ENCODE measurements at places on chromosomes 6 and 20. TPM values are rescaled to one million over a fixed set of nuclear protein-coding genes. Genes with fewer than 3 reads are reported as not detected.

- H3K27me3 ChIP-seq, result no peaks in the 10 kb centered on the region
- peak overlapping the region; percentile 75 for H3K4me3 ChIP-seq
- H3K4me1 ChIP-seq, result peaks cover 24% of the 10 kb centered on the region
- no peak for DNase-seq
- H3K36me3 ChIP-seq, result peaks cover 7% of the 10 kb centered on the region
- H3K27ac ChIP-seq, result peak overlapping the region; percentile 96
Measured at GRCh38 chr20:35771367-35771688, 487 bp upstream of the PHF20 start.

GRCh38 chr20:44135012-44135412, 52.0 kb downstream of the JPH2 start:
- H3K4me3 ChIP-seq, result no peak overlapping the region
- H3K4me1 ChIP-seq, result no peaks in the 10 kb centered on the region
- peak overlapping the region; percentile 19 for H3K27ac ChIP-seq
- H3K36me3 ChIP-seq, result no peaks in the 10 kb centered on the region

GRCh38 chr20:59813948-59814839, 119.2 kb downstream of the SYCP2 start:
- H3K4me3 ChIP-seq, result no peak overlapping the region
- H3K27me3 ChIP-seq, result peaks cover 5% of the 10 kb centered on the region
- H3K27ac ChIP-seq, result no peak overlapping the region
- no peaks in the 10 kb centered on the region for H3K4me1 ChIP-seq

DNA sequence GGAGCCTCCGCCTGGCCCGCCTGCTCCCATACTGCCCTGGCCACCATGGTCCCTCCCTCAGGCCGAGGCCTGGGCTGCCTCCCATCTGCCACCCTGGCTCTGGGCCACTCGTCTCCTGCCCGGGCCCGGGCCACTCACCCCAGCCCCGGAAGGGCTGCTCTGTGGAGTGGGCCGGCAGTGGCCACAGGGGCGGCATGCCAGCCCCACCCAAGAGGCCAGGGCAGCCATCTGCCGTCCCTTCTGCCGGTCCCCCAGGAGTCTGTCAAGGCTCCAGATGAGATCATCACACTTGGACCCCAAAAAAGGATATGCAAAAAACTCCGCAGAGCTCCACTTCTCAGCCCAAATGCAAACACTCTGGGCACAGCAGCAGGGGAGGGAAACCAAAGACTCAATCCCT, 23.8 kb upstream of the TLDC2 start:
- H3K36me3 ChIP-seq, result peaks cover 13% of the 10 kb centered on the region
- H3K27ac ChIP-seq, result no peak overlapping the region
- H3K27me3 ChIP-seq, result no peaks in the 10 kb centered on the region
- DNase-seq, result no peak
- no peak overlapping the region for H3K4me3 ChIP-seq

DNA sequence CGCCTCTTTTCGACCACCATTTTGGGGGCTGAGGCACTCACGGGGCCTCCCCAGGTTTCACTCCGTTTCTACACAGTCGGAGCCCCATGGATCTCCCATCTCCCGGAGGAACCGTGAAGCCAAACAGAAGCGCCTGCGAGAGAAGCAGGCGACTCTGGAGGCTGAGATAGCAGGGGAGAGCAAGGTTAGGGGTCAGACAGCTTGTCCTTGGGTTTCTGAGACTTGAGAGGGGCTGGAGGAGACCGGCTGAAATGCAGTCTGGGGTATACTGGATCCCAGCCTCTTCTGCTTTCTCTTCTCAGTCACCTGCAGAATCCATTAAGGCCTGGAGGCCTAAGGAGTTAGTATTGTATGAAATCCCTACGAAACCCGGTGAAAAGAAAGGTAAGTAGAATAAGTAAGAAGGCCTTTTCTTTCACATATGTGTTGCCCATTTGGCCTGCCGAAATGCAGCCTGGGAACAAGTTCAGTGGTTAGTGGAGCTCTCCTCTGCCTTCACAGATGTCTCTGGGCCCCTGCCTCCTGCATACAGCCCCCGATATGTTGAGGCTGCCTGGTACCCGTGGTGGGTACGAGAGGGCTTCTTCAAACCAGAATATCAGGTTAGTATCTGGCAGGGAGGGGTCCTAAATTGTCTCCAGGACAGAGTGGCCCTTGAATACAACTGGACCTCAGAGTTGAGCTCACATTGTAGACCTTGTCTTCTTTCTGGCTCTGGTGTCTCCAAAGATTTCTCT, 984 bp downstream of the VARS2 start:
- peaks cover 12% of the 10 kb centered on the region for H3K4me1 ChIP-seq
- H3K4me3 ChIP-seq, result peak overlapping the region; percentile 83
- DNase-seq, result no peak
- peaks cover 30% of the 10 kb centered on the region for H3K36me3 ChIP-seq

DNA sequence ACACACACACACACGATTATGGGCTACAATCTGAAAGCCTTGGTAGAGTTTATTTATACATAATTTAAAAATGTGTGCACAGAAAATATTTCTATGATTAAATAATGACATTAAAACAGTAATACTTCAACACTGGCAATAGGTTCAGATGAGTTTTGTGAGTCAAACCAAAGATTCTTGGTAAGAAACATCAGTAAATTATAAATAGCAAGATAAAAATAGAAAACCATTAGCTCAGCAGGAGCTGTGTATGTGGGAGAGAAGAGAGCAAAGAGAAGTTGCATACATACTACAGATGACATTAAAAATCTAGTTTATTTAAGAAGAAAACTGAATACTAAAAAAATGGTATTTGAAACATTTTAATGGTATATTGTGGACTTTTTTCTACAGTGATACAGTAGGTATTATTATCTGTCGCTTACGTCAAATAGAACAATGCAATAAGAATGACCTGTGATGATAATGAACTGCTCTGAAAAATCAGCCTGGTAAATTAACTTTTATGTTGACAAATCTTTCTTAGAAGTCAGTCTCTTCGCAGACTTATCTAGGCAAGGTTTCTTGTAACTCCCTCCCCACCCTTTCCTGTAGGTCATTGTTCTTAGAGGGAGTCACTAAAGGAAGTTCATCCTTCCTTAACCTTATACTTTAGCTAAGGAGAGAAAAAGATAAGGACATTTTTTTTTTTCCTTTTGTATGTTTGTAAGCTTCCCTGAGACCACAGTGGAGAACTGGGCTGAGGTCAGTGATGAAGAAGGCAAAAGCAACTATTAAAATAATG, 149.3 kb downstream of the GJA1 start:
- H3K4me3 ChIP-seq, result no peak overlapping the region
- no peaks in the 10 kb centered on the region for H3K36me3 ChIP-seq
- H3K4me1 ChIP-seq, result no peaks in the 10 kb centered on the region
- H3K27me3 ChIP-seq, result no peaks in the 10 kb centered on the region
- no peak for DNase-seq
- no peak overlapping the region for H3K27ac ChIP-seq

DNA sequence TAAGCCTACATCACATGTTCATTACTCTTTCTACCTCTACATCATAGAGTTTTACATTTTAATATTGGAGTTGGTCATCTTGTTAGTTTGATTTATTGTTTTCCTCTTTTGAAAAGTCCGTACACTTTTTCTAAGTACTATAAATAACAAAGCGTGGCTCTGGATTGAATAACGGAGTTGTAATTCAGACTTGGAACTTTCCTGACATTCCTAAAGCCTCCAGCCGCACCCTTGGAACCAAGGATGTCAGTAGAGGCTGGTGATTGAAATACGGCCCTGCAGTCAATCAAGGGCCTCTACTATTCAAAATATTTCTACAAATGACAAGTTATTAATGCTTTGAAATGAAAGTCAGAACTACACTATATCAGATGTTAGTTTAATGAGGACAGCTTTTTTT, 301.9 kb upstream of the TBX18 start:
- peaks cover 11% of the 10 kb centered on the region for H3K4me1 ChIP-seq
- H3K27ac ChIP-seq, result no peak overlapping the region
- no peak for DNase-seq

DNA sequence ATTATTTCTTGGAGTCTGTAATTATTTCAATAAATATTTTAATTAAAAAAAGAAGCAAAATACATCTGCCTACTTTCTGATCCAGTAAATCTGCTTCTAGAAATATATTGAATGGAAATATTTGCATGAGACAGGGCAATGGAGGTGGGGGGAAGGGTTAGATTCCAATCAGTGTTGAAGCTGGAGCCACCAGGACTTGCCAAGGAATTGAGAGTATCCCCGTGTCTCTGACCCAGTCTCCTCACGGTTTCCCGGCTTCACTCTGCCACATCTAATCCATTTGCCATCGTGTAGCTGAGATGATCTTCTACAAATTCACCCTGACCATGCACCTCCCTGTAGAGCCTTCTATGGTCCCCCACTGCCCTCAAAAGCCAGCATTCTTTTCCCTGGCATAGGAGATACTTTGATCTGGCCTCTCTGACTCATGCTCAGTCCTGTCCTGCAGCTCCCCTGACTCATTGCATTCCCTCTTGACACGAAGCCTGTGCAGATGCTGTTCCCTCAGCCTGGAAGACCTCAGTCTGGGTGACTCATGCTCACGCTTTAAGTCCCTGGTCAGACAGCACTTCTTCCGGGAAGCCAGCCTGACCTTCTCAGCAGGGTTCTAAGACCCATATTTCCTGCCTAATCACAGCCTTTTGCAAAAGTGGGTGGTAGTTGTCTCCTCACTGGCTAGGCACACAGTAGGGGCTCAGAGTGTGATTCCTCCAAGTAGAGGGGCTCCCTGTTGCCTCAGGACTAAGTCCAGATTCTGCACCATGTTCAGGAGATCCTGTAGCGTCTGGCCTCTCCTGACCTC, 23.0 kb upstream of the FKBP1A start:
- no peak overlapping the region for H3K27ac ChIP-seq
- peaks cover 36% of the 10 kb centered on the region for H3K27me3 ChIP-seq
- no peak for DNase-seq
- no peak overlapping the region for H3K4me3 ChIP-seq
- no peaks in the 10 kb centered on the region for H3K36me3 ChIP-seq

DNA sequence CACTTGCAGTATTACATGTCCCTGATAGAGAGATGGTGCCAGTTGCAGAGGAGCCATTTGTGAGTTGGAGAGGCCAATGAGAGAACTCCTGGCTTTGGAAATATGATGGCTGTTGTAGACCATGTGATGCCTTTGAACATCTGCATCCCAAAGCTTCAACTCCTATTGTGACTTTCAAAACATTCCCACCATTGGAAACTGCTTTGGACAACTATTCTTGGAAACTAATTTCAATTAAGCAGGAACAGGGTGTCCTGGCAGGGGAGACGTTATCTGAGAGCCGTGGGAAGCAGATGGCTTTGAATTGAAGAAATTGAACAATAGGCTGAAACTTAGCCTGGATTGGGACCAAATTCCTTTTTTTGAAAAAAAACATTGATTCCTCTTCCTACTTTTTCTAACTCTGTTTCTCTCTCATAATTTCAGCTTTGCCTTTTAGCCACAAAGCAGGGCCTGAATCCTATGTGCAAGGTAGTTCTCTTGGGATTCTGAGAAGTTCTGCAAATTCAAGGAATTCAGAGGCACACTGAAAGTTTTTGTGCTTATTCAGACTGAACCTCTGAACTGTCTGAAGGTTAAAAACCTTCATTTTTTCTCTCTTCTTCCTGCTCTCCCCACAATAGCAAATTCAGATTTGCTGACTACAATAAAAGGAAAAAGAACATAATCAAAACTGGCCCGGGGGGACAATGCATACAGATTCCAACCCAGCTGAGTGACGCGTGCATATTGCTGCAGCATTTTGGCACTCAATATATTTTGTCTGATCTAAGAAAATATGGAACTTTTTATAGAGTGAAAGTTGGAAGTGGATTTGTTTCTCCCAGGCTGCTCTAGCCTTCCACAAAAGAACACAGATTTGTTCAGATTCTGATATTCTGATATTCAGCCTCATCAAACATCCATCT, 720.4 kb upstream of the CHD6 start:
- H3K4me1 ChIP-seq, result no peaks in the 10 kb centered on the region
- H3K36me3 ChIP-seq, result peaks cover 3% of the 10 kb centered on the region
- DNase-seq, result no peak
- no peak overlapping the region for H3K4me3 ChIP-seq
- no peak overlapping the region for H3K27ac ChIP-seq

DNA sequence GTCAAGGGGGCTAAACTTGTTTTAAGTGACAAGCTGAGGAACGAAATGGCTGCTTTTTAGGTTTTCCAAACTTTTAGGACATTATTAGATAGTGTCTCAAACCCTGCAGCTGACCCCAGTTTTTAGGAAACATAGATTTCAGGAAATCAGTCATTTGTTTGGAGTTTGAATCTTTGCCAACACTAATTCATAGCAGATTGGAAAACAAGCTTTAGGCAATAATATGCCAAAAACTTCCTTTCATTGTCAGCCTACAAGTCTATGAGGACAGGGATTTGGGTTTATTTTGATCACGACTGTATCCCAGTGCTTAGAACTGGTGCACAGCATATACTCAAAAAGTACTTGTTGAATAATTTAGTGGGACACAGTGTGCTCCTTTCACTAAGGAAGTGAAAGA, 123.2 kb downstream of the TINAG start:
- no peak overlapping the region for H3K27ac ChIP-seq
- DNase-seq, result no peak
- H3K27me3 ChIP-seq, result no peaks in the 10 kb centered on the region
- H3K4me1 ChIP-seq, result no peaks in the 10 kb centered on the region
- H3K4me3 ChIP-seq, result no peak overlapping the region

- H3K4me1 ChIP-seq, result peaks cover 14% of the 10 kb centered on the region
- no peak overlapping the region for H3K4me3 ChIP-seq
- H3K27ac ChIP-seq, result peak overlapping the region; percentile 54
- H3K36me3 ChIP-seq, result no peaks in the 10 kb centered on the region
- no peak for DNase-seq
Measured at GRCh38 chr6:707576-708236, 14.8 kb upstream of the EXOC2 start.

GRCh38 chr6:12228447-12229146, 61.6 kb upstream of the EDN1 start:
- no peaks in the 10 kb centered on the region for H3K27me3 ChIP-seq
- peaks cover 5% of the 10 kb centered on the region for H3K4me1 ChIP-seq
- H3K36me3 ChIP-seq, result no peaks in the 10 kb centered on the region
- DNase-seq, result no peak
- H3K4me3 ChIP-seq, result no peak overlapping the region

The SLC52A3 gene
- 0.38 TPM for total RNA-seq

The TMEM63B gene
- total RNA-seq, result 72.3 TPM

The MCCD1 gene
- total RNA-seq, result not detected

The NPBWR2 gene
- not detected for total RNA-seq

The STX7 gene
- 40.5 TPM for total RNA-seq

The DEFB123 gene
- total RNA-seq, result not detected

The STXBP5 gene
- 43.0 TPM for total RNA-seq
